ENCODE measurements at places on chromosomes 11 and 22.

GRCh38 chr22:49536571-49537131, 291.0 kb downstream of the BRD1 start:
- no peaks in the 10 kb centered on the region for H3K27me3 ChIP-seq
- H3K36me3 ChIP-seq: no peaks in the 10 kb centered on the region
- no peak overlapping the region for H3K27ac ChIP-seq
- no peaks in the 10 kb centered on the region for H3K4me1 ChIP-seq

DNA sequence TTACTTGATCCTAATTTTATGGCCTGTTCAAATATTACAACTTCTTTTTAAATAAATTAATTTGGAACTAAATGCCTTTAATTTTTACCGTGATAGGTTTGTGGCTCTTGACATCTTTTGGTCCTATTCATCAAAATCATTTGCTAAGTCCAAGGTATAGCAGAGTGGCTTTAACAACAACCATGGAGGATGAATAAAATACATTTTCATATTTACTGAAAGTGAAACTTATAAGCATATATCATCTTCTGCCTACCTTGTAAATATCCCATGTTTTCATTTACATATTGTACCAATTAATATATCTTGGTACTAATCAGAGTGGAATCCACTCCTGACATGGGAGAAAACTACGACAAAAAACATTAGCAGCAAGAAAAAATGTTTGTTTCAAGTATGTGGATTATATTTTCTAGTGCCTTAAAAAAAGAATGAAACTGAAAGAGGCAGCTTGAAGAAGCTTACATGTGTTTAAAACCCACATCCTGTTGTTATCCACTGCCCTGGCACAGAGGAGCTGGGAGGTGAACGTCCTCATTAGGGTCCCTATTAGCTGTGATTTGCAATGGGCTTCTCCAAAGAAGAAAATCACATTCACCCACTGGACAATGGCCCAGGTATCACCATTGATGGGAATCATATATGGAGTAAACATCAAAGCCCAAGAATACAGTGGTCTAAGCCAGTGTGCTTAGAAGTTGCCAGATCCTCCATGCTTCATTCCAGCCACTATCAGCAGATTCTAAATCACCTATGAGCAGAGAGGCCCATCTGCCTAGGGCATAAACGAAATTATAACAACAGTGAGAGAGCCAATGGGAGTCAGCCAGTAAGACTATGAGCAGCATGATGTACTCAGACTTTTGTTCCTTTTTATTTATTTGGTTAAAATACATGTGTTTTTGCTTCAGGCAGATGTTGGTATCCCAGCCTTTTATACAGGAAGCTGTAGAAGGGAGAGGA, 84.7 kb downstream of the MAML2 start:
- H3K4me1 ChIP-seq: peaks cover 75% of the 10 kb centered on the region
- H3K36me3 ChIP-seq: no peaks in the 10 kb centered on the region
- peak; percentile 28 for DNase-seq
- peak overlapping the region; percentile 88 for H3K27ac ChIP-seq
- no peaks in the 10 kb centered on the region for H3K27me3 ChIP-seq

- no peak overlapping the region for H3K27ac ChIP-seq
- no peak overlapping the region for H3K4me3 ChIP-seq
- no peaks in the 10 kb centered on the region for H3K27me3 ChIP-seq
- no peaks in the 10 kb centered on the region for H3K4me1 ChIP-seq
Observed at GRCh38 chr11:111846636-111847035, 24.7 kb downstream of the ALG9 start.

DNA sequence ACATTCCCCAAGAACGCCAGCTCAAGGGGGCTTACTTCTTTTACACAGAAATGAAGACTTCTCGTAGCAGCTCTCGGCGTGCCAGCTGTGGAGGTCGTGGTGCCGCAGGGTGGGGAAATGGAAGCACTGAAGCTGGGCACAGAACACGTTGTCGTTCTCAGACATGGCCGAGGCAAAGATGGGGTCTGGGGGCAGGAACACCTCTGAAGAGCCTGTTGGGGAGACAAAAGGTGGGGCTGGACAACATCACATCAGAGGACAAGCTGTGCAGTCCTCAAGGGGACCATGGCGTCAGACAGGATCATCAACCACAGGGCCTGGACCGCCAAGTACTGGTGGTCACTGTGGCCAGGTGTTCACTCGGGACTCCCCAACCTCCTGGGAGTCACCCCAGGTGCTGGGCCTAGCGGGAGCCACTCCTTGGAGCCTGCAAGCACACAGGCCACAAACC, 65.2 kb downstream of the DGCR2 start:
- H3K4me3 ChIP-seq: no peak overlapping the region
- no peak overlapping the region for H3K27ac ChIP-seq
- H3K4me1 ChIP-seq: no peaks in the 10 kb centered on the region
- peaks cover 20% of the 10 kb centered on the region for H3K36me3 ChIP-seq
- DNase-seq: peak; percentile 9
- no peaks in the 10 kb centered on the region for H3K27me3 ChIP-seq

- H3K27ac ChIP-seq: no peak overlapping the region
- no peak overlapping the region for H3K4me3 ChIP-seq
- no peaks in the 10 kb centered on the region for H3K36me3 ChIP-seq
- H3K4me1 ChIP-seq: no peaks in the 10 kb centered on the region
- no peaks in the 10 kb centered on the region for H3K27me3 ChIP-seq
Observed at GRCh38 chr11:36012979-36013378, 69.1 kb downstream of the LDLRAD3 start.

GRCh38 chr11:100625041-100625440, 62.0 kb upstream of the ARHGAP42 start:
- no peak overlapping the region for H3K4me3 ChIP-seq
- H3K27ac ChIP-seq: no peak overlapping the region
- H3K27me3 ChIP-seq: no peaks in the 10 kb centered on the region

- no peak overlapping the region for H3K27ac ChIP-seq
- H3K27me3 ChIP-seq: peaks cover 2% of the 10 kb centered on the region
- H3K4me1 ChIP-seq: no peaks in the 10 kb centered on the region
- peak; percentile 2 for DNase-seq
- H3K36me3 ChIP-seq: no peaks in the 10 kb centered on the region
Observed at GRCh38 chr22:33919391-33920196, 682 bp downstream of the LARGE1 start.

GRCh38 chr11:33891714-33892327, at the start of gene LMO2:
TSS of gene LMO2 (minus strand) at chr11:33892076. CDS start at chr11:33869716, 22,360 bp downstream.
- H3K27me3 ChIP-seq: peaks cover 41% of the 10 kb centered on the region
- no peak for DNase-seq
- peak within 1 kb of the TSS; percentile 7 for H3K4me3 ChIP-seq
- peaks cover 15% of the 10 kb centered on the region for H3K4me1 ChIP-seq
- H3K36me3 ChIP-seq: no peaks in the 10 kb centered on the region
- H3K27ac ChIP-seq: no peak within 1 kb of the TSS

- no peak overlapping the region for H3K4me3 ChIP-seq
- peaks cover 8% of the 10 kb centered on the region for H3K4me1 ChIP-seq
- H3K27ac ChIP-seq: no peak overlapping the region
- DNase-seq: no peak
- H3K27me3 ChIP-seq: no peaks in the 10 kb centered on the region
Observed at GRCh38 chr11:6663794-6664469, 8.3 kb upstream of the DCHS1 start.

DNA sequence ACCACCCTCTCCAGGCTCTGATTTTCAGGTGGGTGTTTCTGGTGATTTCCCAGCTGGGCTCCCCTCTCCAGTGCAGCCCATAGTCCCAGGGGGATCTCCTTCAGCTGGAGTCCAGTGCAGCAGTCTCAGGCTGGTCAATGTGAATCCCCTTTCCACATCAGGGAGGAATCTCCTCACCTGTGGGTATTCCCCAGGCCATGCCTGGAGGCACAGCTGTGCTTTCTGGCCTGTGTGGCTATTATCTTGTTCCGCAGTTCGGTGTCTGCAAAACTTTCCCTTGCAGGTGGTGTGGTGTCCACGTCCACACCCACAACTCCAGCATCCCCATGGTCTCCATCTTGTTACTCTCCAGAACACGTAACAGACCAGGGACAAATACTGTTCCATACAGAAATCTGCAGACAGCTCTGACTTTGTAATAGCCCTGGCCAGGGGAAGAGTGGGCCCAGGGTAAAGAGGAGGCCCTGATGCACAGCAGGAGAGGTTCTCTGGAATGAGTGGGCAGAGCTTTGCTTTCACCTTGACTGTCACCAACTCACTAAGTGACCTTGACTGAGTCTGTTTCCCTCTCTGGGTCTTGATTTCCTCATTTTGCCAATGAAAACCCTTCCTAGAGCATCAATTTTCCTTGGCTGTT, 183.2 kb downstream of the CSNK2A3 start:
- H3K27me3 ChIP-seq: no peaks in the 10 kb centered on the region
- no peak for DNase-seq
- H3K36me3 ChIP-seq: no peaks in the 10 kb centered on the region
- no peak overlapping the region for H3K27ac ChIP-seq
- peaks cover 15% of the 10 kb centered on the region for H3K4me1 ChIP-seq

GRCh38 chr11:3049430-3050243, 7.6 kb downstream of the CARS1 start:
- peaks cover 43% of the 10 kb centered on the region for H3K4me1 ChIP-seq
- peak overlapping the region; percentile 80 for H3K27ac ChIP-seq
- H3K27me3 ChIP-seq: no peaks in the 10 kb centered on the region

DNA sequence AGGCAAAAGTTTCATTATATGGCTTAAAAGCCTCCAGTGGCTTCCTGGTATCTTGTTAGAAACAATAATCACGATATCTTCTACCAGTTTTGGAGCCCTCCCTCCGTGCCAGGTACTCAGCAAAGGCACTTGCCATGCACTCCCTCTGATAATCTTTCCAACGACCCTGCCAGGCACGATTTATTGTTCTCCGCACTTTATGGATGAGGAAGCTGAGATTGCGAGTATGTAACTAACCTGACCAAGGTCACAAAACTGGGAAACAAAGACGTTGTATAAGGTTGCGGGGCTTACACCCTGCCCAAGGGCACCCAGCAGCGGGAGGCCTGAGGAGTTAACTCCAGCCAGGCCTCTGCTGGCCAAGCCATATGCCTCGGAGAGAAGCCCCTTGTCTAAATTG, 218.1 kb downstream of the SNX19 start:
- H3K4me1 ChIP-seq: no peaks in the 10 kb centered on the region
- no peaks in the 10 kb centered on the region for H3K36me3 ChIP-seq
- DNase-seq: no peak
- no peaks in the 10 kb centered on the region for H3K27me3 ChIP-seq
- no peak overlapping the region for H3K27ac ChIP-seq

DNA sequence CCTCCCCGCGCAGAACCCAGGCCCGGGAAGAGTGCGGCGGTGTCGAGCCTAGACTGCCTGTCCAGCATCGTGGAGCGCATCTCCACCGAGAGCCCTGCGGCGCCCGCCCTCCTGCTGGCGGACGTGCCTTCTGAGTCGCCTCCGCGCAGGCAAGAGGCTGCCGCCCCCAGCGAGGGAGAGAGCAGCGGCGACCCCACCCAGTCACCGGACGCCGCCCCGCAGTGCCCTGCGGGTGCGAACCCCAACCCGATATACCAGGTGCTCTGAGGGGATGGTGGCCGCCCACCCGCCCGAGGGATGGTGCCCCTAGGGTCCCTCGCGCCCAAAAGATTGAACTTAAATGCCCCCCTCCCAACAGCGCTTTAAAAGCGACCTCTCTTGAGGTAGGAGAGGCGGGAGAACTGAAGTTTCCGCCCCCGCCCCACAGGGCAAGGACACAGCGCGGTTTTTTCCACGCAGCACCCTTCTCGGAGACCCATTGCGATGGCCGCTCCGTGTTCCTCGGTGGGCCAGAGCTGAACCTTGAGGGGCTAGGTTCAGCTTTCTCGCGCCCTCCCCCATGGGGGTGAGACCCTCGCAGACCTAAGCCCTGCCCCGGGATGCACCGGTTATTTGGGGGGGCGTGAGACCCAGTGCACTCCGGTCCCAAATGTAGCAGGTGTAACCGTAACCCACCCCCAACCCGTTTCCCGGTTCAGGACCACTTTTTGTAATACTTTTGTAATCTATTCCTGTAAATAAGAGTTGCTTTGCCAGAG, 2.0 kb downstream of the MYOD1 start:
- no peak overlapping the region for H3K27ac ChIP-seq
- H3K36me3 ChIP-seq: no peaks in the 10 kb centered on the region
- peaks cover 67% of the 10 kb centered on the region for H3K27me3 ChIP-seq
- no peak overlapping the region for H3K4me3 ChIP-seq
- no peaks in the 10 kb centered on the region for H3K4me1 ChIP-seq
- DNase-seq: no peak

- H3K36me3 ChIP-seq: peaks cover 4% of the 10 kb centered on the region
- DNase-seq: peak; percentile 23
- H3K27me3 ChIP-seq: no peaks in the 10 kb centered on the region
- no peak overlapping the region for H3K27ac ChIP-seq
- H3K4me3 ChIP-seq: no peak overlapping the region
- peaks cover 23% of the 10 kb centered on the region for H3K4me1 ChIP-seq
Observed at GRCh38 chr11:3984896-3985295, 109.7 kb upstream of the RRM1 start.

GRCh38 chr11:78244546-78245255, 56.0 kb downstream of the USP35 start:
- H3K27ac ChIP-seq: no peak overlapping the region
- no peak overlapping the region for H3K4me3 ChIP-seq
- no peak for DNase-seq
- H3K4me1 ChIP-seq: no peaks in the 10 kb centered on the region
- H3K36me3 ChIP-seq: no peaks in the 10 kb centered on the region
- H3K27me3 ChIP-seq: peaks cover 7% of the 10 kb centered on the region

- no peak overlapping the region for H3K27ac ChIP-seq
- no peaks in the 10 kb centered on the region for H3K27me3 ChIP-seq
- no peak for DNase-seq
Observed at GRCh38 chr11:30594646-30595411, 8.7 kb upstream of the MPPED2 start.

- no peak for DNase-seq
- H3K27me3 ChIP-seq: no peaks in the 10 kb centered on the region
- no peak overlapping the region for H3K27ac ChIP-seq
Observed at GRCh38 chr11:9498457-9499078, 37.8 kb downstream of the ZNF143 start.

GRCh38 chr11:128803449-128804245, 63.4 kb downstream of the KCNJ1 start:
- no peaks in the 10 kb centered on the region for H3K27me3 ChIP-seq
- H3K4me3 ChIP-seq: no peak overlapping the region
- H3K27ac ChIP-seq: no peak overlapping the region
- no peak for DNase-seq

DNA sequence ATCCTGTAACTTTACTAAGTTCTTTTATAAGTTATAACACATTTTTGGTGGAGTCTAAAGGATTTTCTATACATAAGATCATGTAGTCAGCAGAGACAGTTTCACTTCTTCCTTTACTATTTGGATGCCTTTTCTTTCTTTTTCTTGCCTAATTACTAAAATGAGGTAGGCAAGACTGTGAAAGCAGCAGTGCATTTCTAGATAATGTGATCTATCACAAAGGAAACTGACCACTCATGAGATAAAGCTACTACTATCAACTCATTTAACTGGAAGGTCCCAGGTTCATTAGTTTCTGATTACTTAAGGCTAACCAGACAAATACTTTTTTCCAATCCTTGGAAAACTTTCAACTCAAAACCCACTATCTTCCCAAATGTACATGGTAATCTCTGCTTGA, 196.2 kb upstream of the E2F8 start:
- H3K4me3 ChIP-seq: no peak overlapping the region
- DNase-seq: no peak
- H3K4me1 ChIP-seq: no peaks in the 10 kb centered on the region
- no peaks in the 10 kb centered on the region for H3K36me3 ChIP-seq
- peaks cover 8% of the 10 kb centered on the region for H3K27me3 ChIP-seq

GRCh38 chr22:28892175-28892731, 8.9 kb downstream of the ZNRF3 start:
- H3K27me3 ChIP-seq: peaks cover 2% of the 10 kb centered on the region
- DNase-seq: no peak
- H3K4me3 ChIP-seq: no peak overlapping the region
- H3K27ac ChIP-seq: no peak overlapping the region
- no peaks in the 10 kb centered on the region for H3K36me3 ChIP-seq
- no peaks in the 10 kb centered on the region for H3K4me1 ChIP-seq

- no peaks in the 10 kb centered on the region for H3K36me3 ChIP-seq
- H3K27ac ChIP-seq: peak overlapping the region; percentile 89
- H3K4me1 ChIP-seq: peaks cover 12% of the 10 kb centered on the region
- H3K27me3 ChIP-seq: peaks cover 16% of the 10 kb centered on the region
- no peak for DNase-seq
- H3K4me3 ChIP-seq: peak overlapping the region; percentile 26
Observed at GRCh38 chr11:1573903-1574237, 1.8 kb upstream of the DUSP8 start.

Measured in T-cell (primary cell).